Left renal cortex interstitium (tissue), 4 donors: ENCODE measurements at places on chromosomes 1 and 21. TPM values are rescaled to one million over a fixed set of nuclear protein-coding genes. Genes with fewer than 3 reads are reported as not detected.

Gene SMIM11
- polyA plus RNA-seq, result 11.6 TPM

Gene EDARADD
- 7.3 TPM for polyA plus RNA-seq

Gene TCEANC2
- polyA plus RNA-seq, result 8.2 TPM

Gene GNG12
- polyA plus RNA-seq, result 103 TPM

Gene LAPTM5
- 19.4 TPM for polyA plus RNA-seq

Gene FAM229A
- 10.6 TPM for polyA plus RNA-seq

Gene LORICRIN
- polyA plus RNA-seq, result not detected

Gene SASS6
- polyA plus RNA-seq, result 8.2 TPM

Gene GPR37L1
- 0.06 TPM for polyA plus RNA-seq

Gene OPTC
- not detected for polyA plus RNA-seq

Gene CHI3L1
- 9.8 TPM for polyA plus RNA-seq

Gene SYDE2
- 9.0 TPM for polyA plus RNA-seq

Gene CHODL
- 43.5 TPM for polyA plus RNA-seq

Gene S100A9
- polyA plus RNA-seq, result 20.6 TPM

Gene TMOD4
- polyA plus RNA-seq, result 1.3 TPM
